Endodermal cell (in vitro differentiated cells): ENCODE measurements at places on chromosomes 13 and 19. TPM values are rescaled to one million over a fixed set of nuclear protein-coding genes. Genes with fewer than 3 reads are reported as not detected.

- DNase-seq, result no peak
These were observed 57.8 kb upstream of the ITM2B start for GRCh38 chr13:48175185-48175584.

DNA sequence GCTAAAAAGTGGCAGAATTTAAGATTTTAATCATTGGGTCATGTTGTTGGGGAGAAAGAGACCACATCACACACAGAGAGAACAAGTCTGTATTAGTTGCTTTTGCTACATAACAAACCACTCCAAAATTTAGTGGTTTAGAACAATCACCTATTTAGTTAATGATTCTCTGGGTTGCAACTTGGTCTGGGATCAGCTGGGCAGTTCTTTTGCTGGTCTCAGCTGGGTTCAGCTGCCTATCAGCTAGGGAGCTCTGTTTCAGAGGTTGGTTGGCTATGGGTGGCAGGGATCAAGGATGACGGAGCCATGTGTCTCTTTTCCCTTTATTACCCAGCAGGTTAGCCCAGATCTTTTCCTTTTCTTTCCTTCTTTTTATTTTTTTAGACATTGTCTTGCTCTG lies 8.9 kb downstream of the PINLYP start:
- DNase-seq, result no peak

- DNase-seq, result no peak
These were observed 58.6 kb downstream of the LMO7 start for GRCh38 chr13:75694722-75695121.

DNA sequence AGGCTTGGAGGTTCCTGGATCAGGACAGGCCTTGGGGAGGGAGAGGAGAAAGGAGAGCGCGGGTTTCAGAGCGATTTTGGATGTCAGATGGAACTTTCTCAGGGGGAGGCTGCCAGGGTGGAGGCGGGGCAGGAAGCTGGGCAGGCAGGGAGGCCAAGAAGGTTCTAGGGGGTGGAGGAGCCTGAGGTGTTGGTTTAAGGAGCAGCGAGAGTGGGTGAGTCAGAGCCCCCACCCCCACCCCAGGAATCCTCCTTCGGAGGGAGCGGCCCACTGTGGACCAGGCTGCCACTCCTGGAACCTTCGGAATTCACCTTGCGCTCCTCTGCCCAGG lies 15.9 kb upstream of the NOP53 start:
- peak; percentile 85 for DNase-seq

DNA sequence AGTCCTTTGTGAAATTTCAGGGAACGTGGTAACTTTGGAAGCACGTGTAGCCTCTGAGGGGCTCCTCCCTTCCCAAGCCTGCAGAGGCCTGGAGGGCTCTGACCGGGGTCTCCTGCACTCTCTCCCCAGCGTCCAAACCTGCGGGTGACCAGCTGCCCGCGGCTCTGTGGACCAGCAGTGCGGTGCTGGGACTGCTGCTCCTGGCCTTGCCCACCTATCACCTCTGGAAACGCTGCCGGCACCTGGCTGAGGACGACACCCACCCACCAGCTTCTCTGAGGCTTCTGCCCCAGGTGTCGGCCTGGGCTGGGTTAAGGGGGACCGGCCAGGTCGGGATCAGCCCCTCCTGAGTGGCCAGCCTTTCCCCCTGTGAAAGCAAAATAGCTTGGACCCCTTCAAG lies 2.7 kb upstream of the TPGS1 start:
- DNase-seq, result peak; percentile 35

DNA sequence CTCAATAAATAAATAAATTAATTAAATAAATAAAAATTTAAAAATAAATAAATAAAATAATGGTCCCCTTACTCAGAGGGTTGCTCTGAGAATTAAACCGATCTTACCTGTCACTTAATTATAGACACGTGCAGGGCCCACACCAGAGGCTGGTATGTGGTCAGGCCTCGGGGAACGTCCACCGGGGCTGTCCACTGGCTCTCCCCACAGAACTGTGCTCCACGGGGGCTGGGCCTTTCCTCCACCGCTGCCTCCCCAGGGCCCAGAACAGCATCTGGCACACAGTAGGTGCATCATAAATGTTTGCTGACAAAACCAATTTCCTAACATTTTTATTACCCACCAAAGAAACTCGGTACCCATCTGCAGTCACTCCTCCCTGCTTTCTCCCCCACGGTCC lies 69.2 kb downstream of the CEBPG start:
- no peak for DNase-seq

GRCh38 chr13:29835280-29836061 lies 14.9 kb downstream of the UBL3 start:
- peak; percentile 58 for DNase-seq

DNA sequence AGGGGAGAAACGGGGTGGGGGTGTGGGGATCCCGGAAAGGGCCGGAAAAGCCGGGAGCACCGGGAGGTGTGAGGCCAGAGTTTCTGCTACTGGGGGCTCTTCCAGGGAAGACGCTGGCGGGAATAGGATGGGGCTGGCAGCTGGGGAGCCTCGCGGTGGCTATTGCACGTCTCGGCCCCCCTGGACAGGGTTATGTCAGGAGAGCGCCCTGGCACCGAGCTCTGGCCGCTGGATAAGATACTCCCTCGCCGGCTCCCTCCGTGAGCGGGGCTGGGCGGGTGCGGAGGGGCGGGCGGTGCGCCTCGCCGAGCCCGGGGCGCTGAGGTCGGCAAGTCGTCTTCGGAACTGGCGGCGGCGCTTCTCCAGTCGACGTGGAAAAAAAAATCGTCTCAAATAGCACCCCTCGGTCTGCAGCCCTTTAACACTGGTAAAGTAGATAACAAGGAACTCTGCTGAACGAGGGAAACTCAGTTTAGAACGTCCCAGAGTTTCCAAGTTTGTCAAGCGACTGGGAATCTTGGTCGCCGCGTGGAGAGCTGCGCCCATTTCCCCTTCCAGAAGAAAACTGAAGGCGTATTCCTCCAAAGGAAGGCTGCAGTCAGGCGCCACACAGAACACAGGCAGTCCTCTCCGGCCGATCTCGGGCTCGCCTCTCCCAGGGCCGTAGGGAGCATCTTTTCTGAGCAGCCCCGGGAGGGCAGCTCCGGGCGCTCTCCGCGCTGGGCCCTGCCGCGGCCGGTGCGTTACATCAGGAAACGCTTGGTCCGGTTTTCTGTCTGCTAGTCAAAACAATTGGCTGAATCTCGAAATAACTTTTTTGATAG lies 115.1 kb downstream of the KCNRG start:
- peak; percentile 82 for DNase-seq

- no peak for DNase-seq
These were observed 37.5 kb downstream of the ARRDC2 start for GRCh38 chr19:18045307-18046050.

- DNase-seq, result peak; percentile 96
These were observed 869 bp downstream of the GFY start for GRCh38 chr19:49425922-49426592.

GRCh38 chr13:20389696-20390525 lies 135.7 kb downstream of the CRYL1 start:
- peak; percentile 36 for DNase-seq

- DNase-seq, result no peak
These were observed 119.7 kb upstream of the SOX1 start for GRCh38 chr13:111947026-111947810.

- DNase-seq, result peak; percentile 62
These were observed 38.5 kb downstream of the SOX21 start for GRCh38 chr13:94673851-94674250.

DNA sequence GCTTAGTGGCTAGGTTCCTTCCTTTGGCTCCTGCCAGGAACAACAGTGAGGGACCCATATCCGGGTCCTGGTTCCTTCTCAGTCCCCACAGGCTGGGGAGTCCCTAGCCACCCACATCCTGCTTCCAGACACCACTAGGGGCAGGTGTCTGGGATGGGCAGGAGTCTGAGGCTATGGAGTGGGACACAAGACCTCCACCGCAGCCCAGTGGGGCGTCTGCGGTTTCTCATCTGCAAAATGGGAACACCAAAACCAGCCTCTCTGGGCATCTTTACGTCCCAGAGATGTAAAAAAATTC lies 879 bp upstream of the FCGBP start:
- no peak for DNase-seq

GRCh38 chr13:100984085-100984705 lies 309.6 kb upstream of the TMTC4 start:
- DNase-seq, result no peak

- peak; percentile 10 for DNase-seq
These were observed 24.9 kb upstream of the ALOX5AP start for GRCh38 chr13:30710442-30710841.

DNA sequence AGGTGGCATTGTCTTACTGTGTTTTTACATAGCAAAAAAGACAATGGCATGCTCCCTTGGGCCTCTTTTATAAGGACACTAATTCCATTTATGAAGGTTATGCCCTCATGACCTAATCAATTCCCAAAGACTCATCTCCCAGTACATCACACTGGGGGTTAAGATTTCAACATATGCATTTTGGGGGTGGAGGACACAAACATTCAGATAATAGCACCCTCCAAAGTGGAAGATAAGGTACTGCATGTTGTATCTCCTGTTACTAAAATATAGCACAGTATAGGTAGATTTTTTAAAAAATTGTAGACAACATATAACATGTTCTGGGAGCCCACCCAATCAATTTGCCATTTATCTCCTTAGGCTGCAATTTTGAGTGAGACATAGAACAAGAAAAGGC lies 221.2 kb downstream of the LIG4 start:
- no peak for DNase-seq

DNA sequence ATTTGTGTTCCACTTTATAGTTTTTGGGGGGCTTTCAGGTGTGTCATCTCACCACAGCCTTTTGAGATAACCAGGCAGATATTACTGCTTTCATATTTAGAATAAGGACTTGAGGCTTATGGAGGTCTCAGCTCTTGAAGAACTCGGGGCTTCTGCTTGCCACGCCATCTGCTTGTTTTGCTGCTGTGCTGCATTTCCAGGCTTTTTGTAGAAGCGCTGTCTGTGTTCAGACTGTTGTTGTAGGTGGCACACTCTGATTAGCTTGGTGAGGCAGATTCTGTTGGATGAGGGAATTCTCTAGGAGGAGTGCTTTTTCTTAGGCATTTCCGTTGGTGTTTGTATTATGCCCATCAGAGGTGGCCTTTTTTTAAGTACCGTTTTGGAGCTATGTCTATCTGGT lies 57.2 kb downstream of the WASF3 start:
- no peak for DNase-seq

- no peak for DNase-seq
These were observed 7.3 kb upstream of the PMIS2 start for GRCh38 chr19:35578707-35579106.

- DNase-seq, result peak; percentile 27
These were observed 442.9 kb downstream of the FOXO1 start for GRCh38 chr13:40223585-40223984.

DNA sequence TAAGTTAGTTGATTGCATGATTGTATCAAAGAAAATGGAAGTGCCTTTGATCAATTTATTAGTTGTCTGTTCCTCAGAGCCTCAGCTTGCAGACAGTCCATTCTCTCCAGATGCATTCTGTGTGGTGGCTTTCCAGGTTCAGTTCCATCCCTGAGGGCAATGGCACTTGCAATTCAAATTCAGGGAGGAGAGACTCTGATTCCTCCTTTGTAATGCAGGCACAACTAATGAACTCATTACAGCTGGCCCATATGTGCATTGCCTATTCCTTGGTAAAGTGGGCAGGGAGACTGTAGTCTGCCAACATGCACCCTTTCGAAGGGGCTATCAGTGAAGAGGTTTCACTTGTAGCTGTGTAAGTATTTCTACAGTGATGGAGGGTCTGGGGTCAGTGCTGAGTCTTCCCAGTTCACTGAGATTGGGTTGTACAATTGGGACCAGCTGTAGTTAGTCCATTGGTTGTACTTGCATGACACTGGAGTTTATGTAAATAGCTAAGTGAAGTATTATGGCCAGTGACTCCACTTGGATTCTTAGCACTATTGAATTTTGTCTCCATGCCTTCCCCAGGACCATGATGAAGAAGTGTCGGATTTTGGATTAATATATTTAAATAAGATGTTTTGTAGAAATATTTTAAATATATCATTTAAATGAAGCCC lies 401.7 kb downstream of the GPC6 start:
- DNase-seq, result no peak

- DNase-seq, result no peak
These were observed 163.5 kb upstream of the TUBA3C start for GRCh38 chr13:19345158-19345557.

- no peak for DNase-seq
These were observed 18.8 kb downstream of the MTRF1 start for GRCh38 chr13:41244556-41244955.

- DNase-seq, result peak; percentile 94
These were observed 459 bp downstream of the PCDH20 start for GRCh38 chr13:61415058-61415721.

DNA sequence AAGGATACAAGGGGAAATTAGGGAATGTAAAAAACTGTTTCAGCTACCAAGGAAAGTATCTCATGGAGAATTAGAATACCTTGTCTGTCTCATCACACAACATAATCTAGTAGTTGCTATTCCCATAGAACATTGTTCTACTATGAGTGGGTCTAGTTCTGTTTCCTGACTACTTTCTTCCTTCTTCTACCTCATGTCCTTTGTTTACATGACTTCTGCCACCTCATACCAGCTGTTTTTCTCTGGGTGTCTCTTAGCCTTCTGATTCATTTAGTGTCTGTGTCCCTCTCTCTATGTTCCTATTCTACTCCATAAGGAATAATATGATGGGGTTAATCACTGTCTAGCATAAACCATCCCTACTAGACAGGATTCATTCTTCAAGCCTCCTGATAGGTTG lies 887.3 kb downstream of the DIAPH3 start:
- DNase-seq, result no peak

DNA sequence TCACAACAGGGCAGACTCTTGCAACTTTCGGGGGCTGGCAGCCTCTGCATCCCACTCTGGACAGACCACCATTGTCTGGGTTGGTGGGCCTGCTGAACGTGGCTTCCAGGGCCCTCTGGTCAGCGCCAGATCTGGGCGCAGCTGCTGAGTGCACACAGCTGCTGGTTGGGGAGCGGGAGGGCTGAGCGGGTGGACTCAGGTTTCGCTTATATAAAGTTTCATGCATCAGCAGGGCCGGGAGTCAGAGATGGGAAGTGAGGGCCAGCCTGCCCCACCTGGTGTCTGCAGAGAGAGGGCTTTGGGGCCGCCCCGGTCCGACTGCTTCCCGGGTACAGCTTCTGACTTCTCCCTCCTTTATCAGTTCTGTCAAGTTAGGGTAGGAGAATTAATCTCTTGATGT lies 6.9 kb downstream of the ARHGEF7 start:
- DNase-seq, result no peak

GRCh38 chr13:95317039-95317989 lies 16.1 kb upstream of the ABCC4 start:
- no peak for DNase-seq

The IL11 gene
- total RNA-seq, result 1.7 and 2.3 TPM in 2 replicates

The CCDC70 gene
- not detected in 3 replicates for total RNA-seq

The KLK14 gene
- total RNA-seq, result 0.38 to 0.71 TPM (median 0.53 TPM) in 3 replicates

The KLK4 gene
- total RNA-seq, result not detected in 2 replicates

The FAM216B gene
- total RNA-seq, result not detected in 2 replicates

The LRRC4B gene
- 2.3 and 2.8 TPM in 2 replicates for total RNA-seq

The ZNF253 gene
- total RNA-seq, result 34.3 to 44.4 TPM (median 41.5 TPM) in 3 replicates

The DCT gene
- total RNA-seq, result not detected in 2 replicates

The SLC8A2 gene
- total RNA-seq, result 2.1 and 2.5 TPM in 2 replicates

The NPAS1 gene
- total RNA-seq, result 8.7 and 9.1 TPM in 2 replicates

The LYPD5 gene
- total RNA-seq, result 0.11 TPM in 1 of 2 replicates, not detected in the other

The YJEFN3 gene
- 12.6 and 13.3 TPM in 2 replicates for total RNA-seq

The TEKTIP1 gene
- 3.1 to 5.7 TPM (median 4.2 TPM) in 3 replicates for total RNA-seq

The PRTN3 gene
- not detected in 2 replicates for total RNA-seq

The CEACAM4 gene
- not detected in 2 replicates for total RNA-seq

The WDR88 gene
- not detected in 3 replicates for total RNA-seq

The FAM83E gene
- total RNA-seq, result 5.7 and 6.0 TPM in 2 replicates

The KLK10 gene
- total RNA-seq, result 0.46 and 0.50 TPM in 2 replicates
